ENCODE measurements at places on chromosomes 6 and 20. TPM values are rescaled to one million over a fixed set of nuclear protein-coding genes. Genes with fewer than 3 reads are reported as not detected.

Gene MYCT1
- 3.3 TPM for total RNA-seq

Gene SLC17A3
- 10.4 TPM for total RNA-seq

Gene LAMA5
- 112 TPM for total RNA-seq

Gene EBF4
- total RNA-seq = 8.9 TPM

Gene SLC17A4
- 19.2 TPM for total RNA-seq

Gene TREML2
- 0.08 TPM for total RNA-seq
